Stimulated activated CD8-positive, alpha-beta memory T cell treated with anti-CD3 and anti-CD28 coated beads, Interleukin-4, amount 100 ng/mL, for 48 hours (primary cell): ENCODE measurements at places on chromosomes 5 and 9.

DNA sequence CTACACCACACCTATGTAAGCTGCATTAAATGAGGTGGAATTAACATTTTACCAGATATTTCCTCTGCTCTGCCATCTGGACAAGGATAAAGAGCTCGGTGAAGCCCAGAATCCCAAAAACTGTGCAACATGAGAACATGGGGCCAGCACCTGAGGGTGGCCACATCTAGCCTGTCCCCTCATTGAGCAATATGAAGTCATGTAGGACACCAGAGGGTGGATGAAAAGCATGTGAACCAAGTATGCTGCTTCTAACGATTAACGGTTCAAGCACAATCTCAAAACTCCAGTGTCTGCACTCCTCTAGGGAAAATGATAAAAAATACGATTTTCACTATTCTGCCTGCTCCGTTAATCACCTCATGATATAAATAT, 545.8 kb downstream of the EBF1 start:
- DNase-seq, result no peak

GRCh38 chr5:126492939-126493338, 69.7 kb downstream of the GRAMD2B start:
- no peak for DNase-seq

GRCh38 chr5:119694284-119694683, 64.9 kb downstream of the FAM170A start:
- DNase-seq, result no peak

- no peak for DNase-seq
Measured at GRCh38 chr5:162699361-162699760, 631.8 kb downstream of the GABRG2 start.

DNA sequence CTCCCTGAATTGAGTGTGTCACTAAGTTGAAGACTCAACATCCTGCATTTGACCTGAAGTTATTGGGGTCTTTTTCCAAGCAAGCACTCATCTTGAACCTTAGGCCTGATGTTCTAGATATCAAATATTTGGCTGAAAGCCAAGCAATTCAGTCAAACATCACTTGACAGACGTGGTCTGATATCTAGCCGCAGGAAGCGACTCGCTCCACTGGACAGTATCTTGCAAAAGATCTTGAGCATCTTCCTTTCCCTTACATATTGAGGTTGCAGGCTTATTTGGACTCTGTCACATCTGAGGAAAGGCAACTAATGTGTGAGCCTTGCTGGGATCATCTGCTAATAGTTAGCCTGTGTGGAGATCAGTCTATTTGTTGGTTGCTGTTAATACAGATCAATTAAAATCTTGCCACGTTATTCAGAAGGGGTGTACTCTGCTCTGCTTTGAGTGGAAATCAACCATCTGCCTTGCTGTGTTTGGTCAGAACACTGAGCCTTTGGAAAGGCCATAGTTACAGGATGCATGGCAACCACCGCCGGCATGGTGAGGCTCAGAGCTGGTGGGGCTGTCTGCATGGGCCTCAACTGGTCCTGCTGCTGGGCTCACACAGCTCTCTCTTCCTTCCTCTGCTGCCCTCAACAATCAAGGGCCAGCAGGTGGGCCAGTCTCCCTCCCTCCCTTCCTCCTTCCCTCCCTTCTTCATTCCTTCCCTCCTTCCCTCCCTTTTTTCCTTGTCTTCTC, 166.9 kb upstream of the KLF9 start:
- DNase-seq, result no peak
